ENCODE measurements at places on chromosomes 4 and X. TPM values are rescaled to one million over a fixed set of nuclear protein-coding genes. Genes with fewer than 3 reads are reported as not detected.

DNA sequence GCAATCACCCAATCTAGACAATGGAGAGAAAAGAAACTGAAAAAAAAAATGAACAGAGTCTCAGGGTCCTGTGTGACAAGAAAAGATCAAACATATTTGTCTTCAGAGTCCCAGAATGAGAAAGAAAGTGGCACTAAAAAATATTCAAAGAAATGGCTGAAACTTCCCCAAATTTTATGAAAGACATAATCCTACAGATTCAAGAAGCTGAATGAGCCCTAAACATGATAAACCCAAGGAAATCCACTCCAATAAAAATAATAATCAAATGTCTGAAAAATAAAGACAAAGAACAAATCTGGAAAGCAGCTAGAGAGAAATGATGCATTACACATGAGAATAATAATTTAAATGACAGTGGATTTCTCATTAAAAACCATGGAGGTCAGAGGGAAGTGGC lies 130.3 kb upstream of the CITED1 start:
- H3K36me3 ChIP-seq: no peaks in the 10 kb centered on the region
- no peak for DNase-seq
- H3K4me3 ChIP-seq: no peak overlapping the region
- H3K4me1 ChIP-seq: no peaks in the 10 kb centered on the region
- no peaks in the 10 kb centered on the region for H3K27me3 ChIP-seq
- H3K27ac ChIP-seq: no peak overlapping the region

GRCh38 chr4:961351-962230 lies 11.8 kb downstream of the DGKQ start:
- H3K27ac ChIP-seq: peak overlapping the region; percentile 55
- DNase-seq: peak; percentile 81
- peaks cover 3% of the 10 kb centered on the region for H3K36me3 ChIP-seq
- H3K4me3 ChIP-seq: peak overlapping the region; percentile 6
- H3K27me3 ChIP-seq: no peaks in the 10 kb centered on the region

GRCh38 chr4:8402640-8403039 lies 37.9 kb downstream of the ACOX3 start:
- no peak for DNase-seq
- H3K27me3 ChIP-seq: no peaks in the 10 kb centered on the region
- H3K4me1 ChIP-seq: no peaks in the 10 kb centered on the region

GRCh38 chrX:118251271-118251670 lies 94.6 kb upstream of the WDR44 start:
- no peak for DNase-seq
- H3K4me1 ChIP-seq: no peaks in the 10 kb centered on the region
- no peak overlapping the region for H3K27ac ChIP-seq
- no peaks in the 10 kb centered on the region for H3K27me3 ChIP-seq

DNA sequence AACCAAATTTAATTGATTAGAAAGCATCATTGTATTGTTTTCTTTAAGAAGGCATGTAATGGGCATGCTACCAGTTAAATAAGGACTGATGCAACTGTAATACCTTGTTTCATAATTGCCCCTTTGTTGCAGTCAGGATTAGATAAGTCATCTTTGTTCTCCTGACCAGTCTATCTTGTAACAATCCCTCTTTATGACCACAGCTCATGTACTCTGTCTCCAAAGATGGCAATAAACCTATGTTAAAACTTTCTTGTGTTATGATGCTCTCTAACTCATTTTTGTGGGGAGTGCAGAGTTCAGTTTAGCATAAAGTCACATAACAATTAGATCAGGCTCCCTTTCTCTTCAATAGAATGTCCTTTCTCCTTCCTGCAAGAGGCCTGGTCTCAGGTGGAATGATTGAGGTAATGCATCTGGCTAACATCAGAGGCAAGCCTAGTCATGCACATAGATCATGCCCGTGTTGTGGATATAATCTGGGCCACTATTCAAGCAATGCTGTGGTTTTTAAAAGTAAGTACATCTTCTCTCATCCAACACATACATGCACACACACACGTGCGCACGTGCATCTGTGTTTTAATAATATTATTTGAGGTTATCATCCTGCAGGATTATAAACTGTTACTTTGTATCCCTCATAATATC lies 45.6 kb downstream of the TMEM154 start:
- no peaks in the 10 kb centered on the region for H3K4me1 ChIP-seq
- H3K27ac ChIP-seq: no peak overlapping the region
- H3K36me3 ChIP-seq: no peaks in the 10 kb centered on the region
- no peak for DNase-seq

- no peak overlapping the region for H3K27ac ChIP-seq
- H3K36me3 ChIP-seq: no peaks in the 10 kb centered on the region
- no peaks in the 10 kb centered on the region for H3K27me3 ChIP-seq
- DNase-seq: peak; percentile 3
- H3K4me1 ChIP-seq: no peaks in the 10 kb centered on the region
Observed at GRCh38 chr4:5751666-5752375, 40.8 kb downstream of the EVC start.

DNA sequence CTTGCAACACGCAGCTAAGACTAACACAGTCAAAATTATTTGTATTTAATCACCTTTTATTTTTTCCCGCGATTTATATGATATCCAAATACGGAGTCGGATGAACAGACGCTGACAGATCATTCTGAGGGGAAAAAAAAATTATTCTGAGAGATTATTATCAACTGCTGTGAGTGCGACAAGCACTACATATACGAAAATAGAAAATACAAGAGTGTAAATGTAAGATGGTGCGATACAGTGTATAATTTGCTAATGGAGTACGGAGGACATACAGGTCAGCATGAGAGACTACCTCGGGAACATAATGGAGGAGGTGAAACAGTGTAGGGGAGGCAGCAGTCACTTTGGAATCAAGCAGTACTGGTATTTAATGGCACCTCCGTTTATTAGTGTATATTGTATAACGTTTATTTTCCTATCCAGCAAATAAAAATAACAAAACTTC lies 2.8 kb upstream of the LIN54 start:
- peaks cover 7% of the 10 kb centered on the region for H3K4me1 ChIP-seq
- peak overlapping the region; percentile 59 for H3K4me3 ChIP-seq
- H3K36me3 ChIP-seq: no peaks in the 10 kb centered on the region
- DNase-seq: no peak
- H3K27me3 ChIP-seq: no peaks in the 10 kb centered on the region

GRCh38 chr4:15516494-15516893 lies 46.8 kb downstream of the CC2D2A start:
- H3K4me1 ChIP-seq: no peaks in the 10 kb centered on the region
- no peak overlapping the region for H3K27ac ChIP-seq
- no peak for DNase-seq
- H3K4me3 ChIP-seq: no peak overlapping the region
- H3K36me3 ChIP-seq: no peaks in the 10 kb centered on the region

- H3K36me3 ChIP-seq: no peaks in the 10 kb centered on the region
- H3K27ac ChIP-seq: peak overlapping the region; percentile 28
- H3K4me3 ChIP-seq: no peak overlapping the region
- H3K4me1 ChIP-seq: no peaks in the 10 kb centered on the region
- DNase-seq: peak; percentile 36
Observed at GRCh38 chr4:7206911-7207567, 14.7 kb downstream of the SORCS2 start.

DNA sequence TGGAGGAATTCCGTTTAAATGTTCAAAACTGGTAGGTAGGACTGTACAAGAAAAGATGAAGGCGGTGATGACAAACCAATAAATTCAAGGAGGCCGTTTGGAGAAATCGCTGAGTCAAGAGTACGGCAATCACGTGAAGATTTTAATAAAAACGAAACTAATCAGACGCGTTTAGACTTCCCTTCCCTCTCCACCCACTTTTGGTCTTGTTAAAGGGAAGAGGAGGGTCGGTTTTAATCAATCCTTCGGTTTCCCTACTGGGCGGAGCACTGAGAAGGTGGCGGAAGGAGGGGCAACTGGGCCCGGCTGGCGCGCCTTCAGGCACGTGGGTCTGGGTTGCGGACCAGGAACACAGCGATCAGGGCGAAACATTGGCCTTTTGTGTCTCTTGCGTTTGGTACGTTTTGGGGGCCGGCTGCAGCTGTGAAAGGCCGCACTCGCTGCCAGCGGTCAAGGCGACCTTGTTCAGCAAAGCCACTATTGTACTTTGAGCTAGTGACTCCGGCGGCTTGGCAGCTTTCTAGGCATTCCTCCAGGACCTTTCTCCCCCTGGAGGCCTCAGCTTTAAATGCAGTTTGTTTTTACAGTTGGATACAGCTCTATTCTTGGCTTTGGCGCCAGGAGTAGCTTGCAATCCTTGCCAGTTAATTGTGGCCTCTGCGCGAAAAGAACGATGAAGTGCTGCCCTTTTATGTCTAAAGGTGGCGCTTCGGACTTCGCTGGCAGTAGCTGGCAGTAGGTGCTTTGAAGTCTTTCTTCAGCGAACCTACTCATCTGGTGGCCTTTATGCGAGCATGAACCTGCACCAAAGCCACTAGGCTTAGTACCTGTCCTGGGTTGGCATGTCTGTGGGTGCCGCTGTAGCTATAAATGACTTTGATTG lies 16.8 kb upstream of the LAMP2 start:
- no peaks in the 10 kb centered on the region for H3K36me3 ChIP-seq
- H3K27ac ChIP-seq: peak overlapping the region; percentile 81
- no peaks in the 10 kb centered on the region for H3K4me1 ChIP-seq
- H3K27me3 ChIP-seq: no peaks in the 10 kb centered on the region

DNA sequence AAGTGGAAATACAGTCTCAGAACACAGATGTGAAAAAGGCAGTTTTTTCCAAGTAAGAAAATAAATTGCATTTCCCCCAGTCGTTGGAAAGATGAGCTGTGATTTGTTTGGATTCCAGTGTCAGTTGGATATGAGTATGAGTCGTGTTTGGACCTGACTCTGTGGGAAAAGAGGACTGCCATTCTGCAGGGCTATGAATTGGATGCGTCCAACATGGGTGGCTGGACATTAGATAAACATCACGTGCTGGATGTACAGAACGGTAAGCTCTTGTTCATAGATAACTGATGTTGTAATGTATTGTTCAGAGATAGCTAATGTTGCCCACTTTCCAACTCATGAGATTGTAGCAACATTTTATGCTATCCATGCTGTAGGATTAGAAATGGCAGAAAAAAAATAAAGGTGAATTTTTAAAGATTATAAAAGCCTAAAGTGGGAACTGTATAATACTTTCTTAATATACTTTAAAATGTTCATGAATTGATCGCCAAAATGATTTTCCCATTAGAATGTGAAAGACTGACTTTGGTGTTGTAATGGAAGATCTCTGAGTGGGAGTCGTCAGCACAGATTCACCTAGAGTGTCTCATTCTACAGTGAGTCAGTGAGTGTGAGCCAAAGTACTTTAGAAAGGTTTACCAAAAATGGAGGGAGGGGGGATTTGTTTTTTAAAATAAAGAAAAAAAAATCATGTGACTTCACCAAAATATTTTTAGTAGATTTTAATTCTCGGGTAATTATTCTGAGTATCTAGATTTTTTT lies 178.7 kb downstream of the DCTD start:
- H3K4me1 ChIP-seq: no peaks in the 10 kb centered on the region
- no peak overlapping the region for H3K4me3 ChIP-seq
- DNase-seq: no peak
- H3K27me3 ChIP-seq: no peaks in the 10 kb centered on the region

DNA sequence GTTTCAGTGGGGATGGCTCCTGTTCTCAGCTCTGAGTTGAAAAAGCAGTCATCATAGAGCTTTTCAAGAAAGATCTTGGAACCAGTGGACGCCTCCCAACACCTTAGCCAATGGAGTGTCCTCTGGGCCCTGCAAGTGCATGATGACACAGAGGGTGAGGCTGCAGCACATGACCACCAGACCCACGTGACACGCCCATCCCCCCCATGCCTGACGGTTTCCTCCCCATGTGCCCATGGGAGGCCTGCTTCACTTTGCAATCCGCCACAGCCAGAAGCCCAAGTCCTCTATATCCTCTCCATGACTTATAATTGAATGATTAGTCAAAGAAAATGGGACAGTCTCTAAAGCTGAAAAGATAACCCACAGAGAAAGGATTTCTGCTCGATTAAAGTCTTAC lies 187.0 kb downstream of the AFAP1 start:
- no peaks in the 10 kb centered on the region for H3K4me1 ChIP-seq
- no peaks in the 10 kb centered on the region for H3K36me3 ChIP-seq
- H3K27me3 ChIP-seq: no peaks in the 10 kb centered on the region
- no peak for DNase-seq

GRCh38 chr4:68368691-68369131 lies 18.8 kb upstream of the YTHDC1 start:
- H3K27me3 ChIP-seq: no peaks in the 10 kb centered on the region
- no peaks in the 10 kb centered on the region for H3K36me3 ChIP-seq
- H3K4me1 ChIP-seq: no peaks in the 10 kb centered on the region
- no peak for DNase-seq
- H3K27ac ChIP-seq: no peak overlapping the region

DNA sequence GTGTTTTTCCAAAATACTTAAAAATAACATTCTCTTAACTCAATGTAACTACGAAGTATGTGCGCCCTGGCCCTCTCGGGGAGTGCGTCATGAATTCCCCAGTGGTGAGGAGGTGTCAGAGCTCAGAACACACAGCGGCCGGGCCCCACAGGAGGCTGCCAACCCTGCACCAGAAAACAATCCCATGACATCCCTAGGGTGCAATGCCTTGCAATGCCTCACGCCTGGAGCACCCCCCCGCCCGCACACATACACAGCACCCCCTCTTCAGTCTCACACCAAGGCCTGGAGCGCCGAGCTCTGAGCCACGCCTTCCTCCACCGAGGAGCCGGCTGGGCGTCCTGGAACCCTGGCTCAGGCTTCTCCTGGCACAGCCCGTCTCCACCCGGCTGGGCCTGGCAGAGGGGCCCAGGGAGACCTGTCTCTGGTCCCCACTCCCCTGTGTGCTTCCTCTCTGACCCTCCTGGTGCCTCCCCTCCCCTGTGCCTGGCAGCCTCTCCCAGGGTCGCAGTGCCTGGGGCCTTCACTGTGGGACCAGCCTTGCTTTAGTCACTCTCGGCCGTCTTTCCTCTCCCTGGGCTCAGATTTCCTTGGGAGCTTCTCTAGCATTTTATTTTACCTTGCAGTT lies 108.2 kb upstream of the ADRA2C start:
- no peak for DNase-seq
- H3K27ac ChIP-seq: no peak overlapping the region
- no peaks in the 10 kb centered on the region for H3K36me3 ChIP-seq
- no peak overlapping the region for H3K4me3 ChIP-seq
- H3K27me3 ChIP-seq: no peaks in the 10 kb centered on the region
- H3K4me1 ChIP-seq: no peaks in the 10 kb centered on the region

- no peak for DNase-seq
- no peaks in the 10 kb centered on the region for H3K4me1 ChIP-seq
- H3K4me3 ChIP-seq: no peak overlapping the region
- H3K36me3 ChIP-seq: no peaks in the 10 kb centered on the region
- H3K27me3 ChIP-seq: no peaks in the 10 kb centered on the region
Observed at GRCh38 chr4:40923316-40924095, 173.8 kb downstream of the NSUN7 start.

GRCh38 chrX:138756234-138756633 lies 44.7 kb upstream of the FGF13 start:
- no peaks in the 10 kb centered on the region for H3K36me3 ChIP-seq
- DNase-seq: peak; percentile 18
- no peak overlapping the region for H3K27ac ChIP-seq
- H3K27me3 ChIP-seq: no peaks in the 10 kb centered on the region
- H3K4me3 ChIP-seq: no peak overlapping the region

XAGE1A gene
- total RNA-seq: not detected

KIT gene
- 10.0 TPM for total RNA-seq

ENPEP gene
- total RNA-seq: 0.88 TPM

PAGE2 gene
- not detected for total RNA-seq

PSMD10 gene
- total RNA-seq: 48.6 TPM

MSX1 gene
- 0.25 TPM for total RNA-seq

MAP3K15 gene
- not detected for total RNA-seq

MAGEB2 gene
- total RNA-seq: not detected

PLAC8 gene
- total RNA-seq: 246 TPM

ATOH1 gene
- total RNA-seq: 34.4 TPM

PUDP gene
- total RNA-seq: 62.4 TPM

SSX2B gene
- total RNA-seq: not detected

FOXP3 gene
- 0.30 TPM for total RNA-seq

NDST3 gene
- not detected for total RNA-seq

TMEM33 gene
- 75.4 TPM for total RNA-seq

SYP gene
- total RNA-seq: 6.4 TPM

All from colonic mucosa (tissue), 4 donors.